8988T (cell line): ENCODE measurements at places on chromosomes 6 and 20.

GRCh38 chr6:12598919-12599318 is 117.6 kb upstream of the PHACTR1 start:
- no peak for DNase-seq

DNA sequence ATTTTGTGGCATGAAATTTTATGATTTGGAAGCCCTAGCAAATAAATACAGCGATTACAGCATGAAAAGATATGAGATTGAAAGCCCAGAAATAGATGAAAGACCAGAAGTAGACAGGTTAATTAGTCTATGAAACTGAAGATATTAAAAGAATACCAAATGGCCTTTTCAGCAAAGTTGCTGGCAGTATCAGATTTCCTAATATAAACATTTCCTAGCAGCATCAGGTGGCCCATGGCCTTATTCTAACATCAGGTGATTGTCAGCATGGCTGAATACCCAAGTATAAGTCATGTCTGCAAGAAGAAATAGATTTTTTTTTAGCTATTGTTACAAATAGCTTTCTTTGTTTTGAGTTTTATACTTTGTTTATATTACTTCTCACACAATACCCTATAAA is 93.2 kb downstream of the CLVS2 start:
- DNase-seq, result no peak

DNA sequence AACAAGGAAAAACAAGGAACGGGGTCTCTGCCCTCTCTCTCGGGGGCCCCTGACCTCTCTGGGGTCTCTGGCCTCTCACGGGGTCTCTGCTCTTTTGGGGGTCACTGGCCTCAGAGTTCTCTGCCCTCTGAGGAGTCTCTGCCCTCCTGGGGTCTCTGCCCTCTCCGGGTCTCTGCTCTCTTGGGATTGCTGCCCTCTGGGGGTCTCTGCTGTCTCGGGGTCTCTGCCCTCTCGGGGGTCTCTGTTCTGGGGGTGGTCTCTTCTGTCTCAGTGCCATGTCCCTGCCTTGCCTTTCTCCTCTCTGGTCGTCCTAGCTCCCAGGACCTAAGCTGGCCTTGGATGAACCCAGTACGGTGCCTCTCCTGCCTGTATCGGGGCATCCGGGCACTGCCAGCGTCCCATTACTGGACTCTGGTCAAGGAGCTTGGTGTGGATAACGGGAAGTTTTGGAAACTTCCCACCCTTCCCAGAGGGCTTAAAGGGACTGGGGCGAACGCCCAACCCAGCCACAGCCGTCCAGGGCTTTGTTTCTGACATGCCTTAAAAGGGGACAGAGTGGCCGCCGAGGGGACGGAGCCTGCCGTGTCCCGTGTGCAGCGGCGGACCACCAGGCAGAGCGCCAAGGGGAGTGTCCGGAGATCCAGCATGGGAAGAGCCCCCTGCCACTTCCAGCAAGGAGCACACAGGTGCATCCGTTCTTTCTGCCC is 24.7 kb upstream of the MRGBP start:
- DNase-seq, result no peak

- no peak for DNase-seq
Observed at GRCh38 chr20:22818636-22819035, 216.5 kb upstream of the SSTR4 start.

- peak; percentile 84 for DNase-seq
Observed at GRCh38 chr20:881051-881782, 34.9 kb downstream of the ANGPT4 start.

DNA sequence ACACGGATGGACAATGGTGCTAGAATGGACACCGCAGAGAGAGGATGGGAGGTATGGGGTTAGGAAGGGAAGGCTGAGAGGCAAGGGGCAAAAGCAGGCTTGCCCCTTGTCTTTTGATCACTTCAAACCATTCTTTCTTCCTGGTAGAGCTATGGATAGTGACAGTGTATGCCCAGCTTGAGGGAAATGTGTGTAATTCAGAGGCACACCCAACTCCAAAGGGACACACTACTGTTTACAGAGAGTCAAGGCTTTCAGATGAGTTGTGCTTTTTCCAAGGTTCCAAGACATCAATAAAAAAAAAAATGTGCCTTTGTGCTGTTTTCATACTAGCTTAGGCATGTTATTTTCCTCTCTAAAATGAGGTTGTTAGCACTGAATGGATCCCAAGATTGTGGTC is 185.0 kb downstream of the MCHR2 start:
- DNase-seq, result no peak

DNA sequence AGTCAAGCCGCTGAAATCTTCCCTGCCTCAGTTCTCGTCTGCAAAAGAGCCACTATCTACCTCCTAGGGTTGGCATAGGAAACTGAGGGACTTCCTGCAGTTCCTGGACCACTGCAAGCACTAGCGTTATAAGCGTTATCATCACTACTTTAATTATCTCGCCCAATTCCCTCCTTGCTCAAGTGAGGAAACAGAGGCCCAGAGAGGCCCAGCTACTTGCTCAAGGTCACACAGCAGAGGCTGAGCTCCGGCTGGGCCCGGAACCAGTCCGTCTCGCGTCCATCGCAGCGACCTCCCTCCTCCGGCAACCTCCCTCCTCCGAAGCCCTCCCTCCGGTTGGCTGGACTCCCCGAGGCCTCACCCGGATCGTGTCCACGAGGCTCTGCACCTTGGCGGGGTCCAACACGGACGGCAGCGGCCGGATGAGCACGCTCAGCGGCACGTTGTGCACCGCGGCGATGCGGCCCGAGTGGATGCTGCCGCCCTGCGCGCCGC is 338 bp downstream of the SRXN1 start:
- DNase-seq, result no peak

DNA sequence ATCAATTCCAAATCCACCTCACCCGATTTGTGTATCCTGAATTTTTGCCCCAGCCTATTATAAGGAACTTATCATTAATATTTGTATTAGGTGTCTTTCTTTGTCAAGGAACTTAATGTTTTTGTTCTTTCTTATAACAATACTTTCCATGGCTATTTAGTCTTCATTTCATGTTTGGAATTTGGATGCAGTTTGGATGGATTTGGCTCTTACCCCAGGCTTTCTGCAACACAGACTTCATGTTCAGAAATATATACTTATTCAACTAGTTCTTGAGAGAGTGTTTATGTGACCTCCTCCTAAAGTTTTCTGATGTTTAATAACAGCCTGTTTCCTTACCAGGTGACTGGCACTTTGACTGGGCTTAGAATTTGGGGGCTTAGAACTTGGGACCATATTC is 35.9 kb upstream of the TOX2 start:
- no peak for DNase-seq

DNA sequence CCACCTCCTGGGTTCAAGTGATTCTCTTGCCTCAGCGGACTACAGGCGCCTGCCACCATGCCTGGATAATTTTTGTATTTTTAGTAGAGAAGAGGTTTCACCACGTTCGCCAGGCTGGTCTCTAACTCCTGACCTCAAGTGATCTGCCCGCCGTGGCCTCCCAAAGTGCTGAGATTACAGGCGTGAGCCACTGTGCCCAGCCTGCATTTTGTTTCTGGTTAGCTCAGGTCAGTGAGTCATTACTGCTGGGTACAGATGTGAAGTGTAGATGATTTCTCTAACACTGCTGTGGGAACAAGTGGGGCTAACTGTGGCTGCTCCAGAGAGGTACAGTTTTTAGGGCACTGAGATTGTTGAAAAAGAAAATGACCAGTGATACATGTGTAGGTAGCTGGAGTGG is 188.6 kb downstream of the PRL start:
- no peak for DNase-seq

- no peak for DNase-seq
Observed at GRCh38 chr6:121849477-121849876, 414.0 kb downstream of the GJA1 start.

DNA sequence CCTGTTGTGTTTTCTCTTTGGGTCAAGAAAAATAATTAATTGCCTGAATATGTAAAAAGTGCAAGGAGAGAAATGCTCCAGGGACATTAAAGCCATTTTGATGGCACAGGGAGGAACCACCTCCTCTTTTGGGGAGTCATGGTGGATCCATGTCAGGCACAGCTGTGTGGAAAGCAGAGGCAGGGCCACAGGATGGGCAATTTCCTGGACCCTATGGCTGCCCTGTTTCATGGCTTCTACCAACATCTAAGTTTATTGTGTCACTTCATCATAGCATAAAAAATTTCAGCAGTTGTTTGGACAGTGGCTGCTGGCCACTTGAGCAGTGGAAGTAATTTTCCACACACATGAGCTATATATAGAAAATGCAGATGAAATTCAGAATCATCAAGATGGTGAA is 238.2 kb downstream of the SYNE1 start:
- DNase-seq, result no peak

DNA sequence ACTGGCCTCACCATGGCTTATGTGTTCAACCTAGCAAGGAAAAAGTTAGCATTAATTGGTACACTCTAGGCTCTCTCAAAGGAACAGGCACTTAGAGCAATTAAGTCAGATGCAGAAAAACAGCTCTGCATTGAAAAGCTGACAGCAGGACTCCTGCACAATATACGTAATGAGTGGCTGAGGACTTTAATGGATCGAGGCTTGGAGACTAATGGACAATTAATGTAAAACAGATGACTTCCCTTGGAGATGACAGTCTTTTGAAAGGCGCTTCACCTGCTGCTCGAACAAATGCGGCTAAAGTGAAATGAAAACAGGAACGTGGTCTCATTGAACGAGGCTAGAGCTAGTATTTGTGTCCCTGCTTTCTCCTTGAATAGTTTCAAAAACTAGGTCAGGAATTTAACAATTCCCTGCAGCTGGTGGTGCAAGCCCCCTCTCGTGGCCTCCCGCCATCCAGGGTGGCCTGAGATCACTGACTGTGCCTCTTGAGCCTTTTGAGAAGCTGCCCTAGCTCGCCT is 137.1 kb downstream of the ELOVL4 start:
- no peak for DNase-seq

GRCh38 chr20:14609328-14610221 is 272.2 kb upstream of the FLRT3 start:
- no peak for DNase-seq

DNA sequence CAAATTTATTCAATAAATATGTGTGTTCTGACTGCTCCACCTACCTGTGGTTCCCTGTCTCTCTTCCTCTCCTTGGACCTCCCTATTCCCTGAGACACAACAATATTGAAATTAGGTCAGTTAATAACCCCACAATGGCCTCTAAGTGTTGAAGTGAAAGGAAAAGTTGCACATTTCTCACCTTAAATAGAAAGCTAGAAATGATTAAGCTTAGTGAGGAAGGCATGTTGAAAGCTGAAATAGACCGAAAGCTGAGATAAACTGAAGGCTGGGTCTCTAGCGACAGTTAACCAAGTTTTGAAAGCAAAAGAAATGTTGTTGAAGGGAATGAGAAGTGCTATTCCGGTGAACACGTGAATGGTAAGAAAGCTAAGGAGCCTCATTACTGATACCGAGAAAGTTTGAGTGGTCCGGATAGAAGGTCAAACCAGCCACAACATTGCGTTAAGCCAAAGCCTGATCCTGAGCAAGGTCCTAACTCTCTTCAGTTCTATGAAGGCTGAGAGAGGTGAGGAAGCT is 34.1 kb downstream of the UST start:
- DNase-seq, result no peak

DNA sequence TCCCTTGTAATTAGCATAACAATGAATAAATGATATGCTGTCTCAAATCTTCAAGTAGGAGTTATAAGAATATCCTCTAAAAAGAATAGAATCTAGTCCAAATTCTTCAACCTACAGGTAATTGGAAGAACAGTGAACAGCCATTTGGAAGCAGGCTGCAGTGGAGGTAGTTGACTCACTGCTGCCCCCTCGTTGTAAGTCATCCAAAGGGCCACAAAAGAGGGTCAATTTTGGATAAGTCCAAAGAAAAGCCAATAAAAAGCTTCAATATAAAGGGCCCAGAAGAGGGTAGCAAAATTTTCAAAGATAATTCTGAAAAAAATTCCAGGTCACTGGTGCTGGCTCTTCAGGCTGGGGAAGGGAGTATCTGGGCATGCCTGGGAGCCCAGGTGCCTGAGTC is 60.8 kb upstream of the SSTR4 start:
- no peak for DNase-seq

DNA sequence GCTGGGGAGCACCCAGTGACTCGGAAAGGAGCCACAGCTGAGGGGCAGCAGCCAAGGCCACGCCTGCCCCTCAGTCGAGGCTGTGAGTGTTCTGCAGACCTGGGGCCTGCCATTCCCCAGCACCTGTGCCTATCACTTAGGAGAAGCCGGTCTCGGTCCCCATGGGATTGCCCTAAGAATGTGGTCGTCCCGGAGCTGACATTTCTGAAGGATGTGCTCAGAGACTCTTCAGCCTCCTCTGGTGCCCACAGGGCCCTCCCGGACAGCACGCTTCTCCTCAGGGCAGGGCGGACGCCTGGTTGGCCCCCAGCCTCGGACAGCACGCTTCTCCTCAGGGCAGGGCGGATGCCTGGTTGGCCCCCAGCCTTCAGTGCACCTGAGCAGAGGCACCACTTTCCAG is 223.9 kb downstream of the ERMARD start:
- no peak for DNase-seq

GRCh38 chr20:13870170-13870748 is 85.4 kb downstream of the NDUFAF5 start:
- no peak for DNase-seq

DNA sequence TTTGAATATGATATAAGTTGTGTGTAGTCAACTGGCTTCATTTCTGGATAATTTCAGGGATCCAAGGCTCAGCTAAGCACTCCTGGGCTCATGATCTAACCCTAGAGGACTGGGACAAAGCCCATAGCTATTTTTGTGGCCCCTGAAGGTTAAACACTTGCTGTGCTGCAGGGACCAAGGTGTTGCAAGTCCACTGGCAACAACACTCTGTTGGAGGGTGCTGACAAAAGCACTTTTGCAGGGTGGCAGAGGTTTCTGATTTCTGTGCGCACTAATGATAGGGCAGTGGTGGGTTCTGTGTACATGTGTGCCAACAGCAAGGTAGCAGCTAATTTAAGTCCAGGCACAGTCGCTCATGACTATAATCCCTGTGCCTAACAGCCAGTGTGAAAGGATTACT is 445.3 kb upstream of the SYNCRIP start:
- DNase-seq, result no peak

DNA sequence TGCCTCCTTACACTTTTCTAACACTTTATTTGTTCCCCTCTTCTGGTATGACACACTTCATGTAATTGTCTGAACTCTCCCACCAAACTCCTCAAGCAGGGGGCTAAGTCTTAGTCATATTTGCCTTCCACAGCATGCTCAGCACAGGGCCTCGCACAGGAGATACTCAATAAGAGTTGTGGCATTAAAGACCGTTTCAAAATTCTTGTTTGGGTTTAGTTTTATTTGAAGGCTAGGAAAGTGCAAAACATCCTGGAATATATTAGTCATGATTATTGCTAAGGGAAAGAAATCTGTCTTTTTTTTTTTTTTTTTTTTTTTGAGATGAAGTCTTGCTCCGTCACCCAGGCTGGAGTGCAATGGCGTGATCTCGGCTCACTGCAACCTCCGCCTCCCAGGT is 137.6 kb upstream of the ECI2 start:
- DNase-seq, result no peak
